ENCODE measurements at places on chromosomes 11 and 22.

GRCh38 chr11:17672469-17672868 lies 46.9 kb upstream of the MYOD1 start:
- DNase-seq = no peak

DNA sequence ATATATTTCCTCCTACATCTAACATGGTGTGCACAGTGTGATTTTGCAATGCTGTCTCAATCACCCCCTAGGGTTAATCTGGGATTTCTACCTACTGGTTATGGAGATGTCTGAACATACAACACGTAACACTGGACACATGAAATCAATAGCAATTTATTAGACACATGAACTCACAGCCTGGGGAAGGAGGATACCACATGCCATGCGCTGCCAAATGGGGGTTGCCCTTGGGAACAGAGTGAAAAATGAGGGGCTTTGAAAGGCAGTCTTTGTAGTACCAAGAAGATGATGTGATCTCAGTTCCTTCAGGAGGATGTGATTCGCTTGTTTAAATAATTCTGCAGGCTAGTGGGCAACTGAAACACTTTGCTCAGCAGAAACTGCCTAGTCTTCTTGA lies 253.6 kb upstream of the LRRC4C start:
- DNase-seq = no peak

DNA sequence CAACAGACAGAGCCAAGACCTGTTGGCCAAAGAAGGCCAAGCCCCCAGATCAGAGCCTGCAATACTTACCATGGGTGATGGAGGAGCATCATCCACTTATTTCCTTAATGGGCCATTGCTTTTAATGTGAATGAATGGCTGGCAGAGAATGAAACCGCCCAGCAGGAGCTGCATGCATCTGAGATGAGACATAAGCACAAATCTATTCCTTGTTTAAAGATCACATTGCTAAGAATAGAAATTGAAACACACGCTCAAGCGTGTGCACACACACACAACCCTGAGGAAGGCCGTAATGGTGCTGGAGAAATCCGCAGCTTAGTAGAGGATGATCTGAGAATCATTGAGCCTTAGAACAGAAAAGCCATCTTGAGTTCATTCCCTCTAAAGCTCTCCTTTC lies 5.3 kb upstream of the RRAS2 start:
- no peak for DNase-seq

DNA sequence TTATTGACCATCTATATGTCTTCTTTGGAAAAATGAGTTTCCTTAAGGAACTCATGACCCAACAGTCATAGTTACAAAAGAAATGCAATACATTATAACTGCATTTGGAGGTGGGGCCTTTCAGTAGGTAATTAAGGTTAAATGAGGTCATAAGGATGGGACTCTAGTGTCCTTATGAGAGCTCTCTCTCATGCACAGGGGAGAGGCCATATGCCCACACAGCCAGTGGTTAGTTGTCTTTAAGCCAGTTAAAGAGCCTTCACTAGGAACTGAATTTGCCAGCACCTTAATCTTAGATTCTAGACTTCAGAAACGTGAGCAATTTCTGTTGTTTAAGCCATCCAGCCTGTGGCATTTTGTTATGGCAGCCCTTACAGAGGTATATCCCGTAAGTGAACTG lies 27.3 kb downstream of the INTS4 start:
- no peak for DNase-seq

DNA sequence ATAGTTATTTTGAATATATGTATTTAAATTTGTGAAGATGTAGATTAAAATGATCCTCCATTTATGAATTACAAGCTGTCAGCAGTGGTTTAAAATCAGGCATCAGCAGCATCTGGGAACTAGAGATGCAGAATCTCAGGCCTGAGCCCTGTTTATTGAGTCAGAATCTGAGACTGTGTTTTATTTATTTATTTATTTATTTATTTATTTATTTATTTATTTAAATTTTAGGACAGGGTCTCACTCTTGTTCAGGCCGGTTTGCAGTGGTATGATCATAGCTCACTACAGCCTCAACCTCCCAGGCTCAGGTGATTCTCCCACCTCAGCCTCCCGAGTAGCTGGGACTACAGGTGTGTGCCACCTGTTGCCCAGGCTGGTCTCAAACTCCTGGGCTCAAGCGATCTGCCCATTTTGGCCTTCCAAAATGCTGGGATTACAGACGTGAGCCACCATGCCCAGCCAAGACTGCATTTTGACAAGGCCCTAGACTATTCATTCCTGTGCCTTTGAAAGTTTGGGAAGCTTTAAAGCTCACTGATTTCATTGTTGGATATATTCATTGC lies 70.7 kb downstream of the PPP6R3 start:
- DNase-seq = no peak

DNA sequence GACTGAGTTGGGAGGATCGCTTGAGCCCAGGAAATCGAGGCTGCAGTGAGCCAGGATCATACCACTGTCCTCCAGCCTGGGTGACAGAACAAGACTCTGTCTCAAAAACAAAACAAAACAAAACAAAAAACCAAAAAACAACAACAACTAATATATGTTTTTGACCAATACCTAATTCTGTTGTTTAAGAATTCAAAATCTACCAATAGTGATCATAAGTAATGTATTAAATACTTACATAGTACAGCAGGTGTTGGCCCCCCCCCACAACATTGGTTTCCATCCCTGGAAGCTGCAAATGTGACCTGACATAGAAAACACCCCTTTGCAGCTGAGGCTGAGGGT lies 74.7 kb downstream of the KCNQ1 start:
- DNase-seq = no peak
